Activated CD8-positive, alpha-beta memory T cell treated with anti-CD3 and anti-CD28 coated beads for 1 hour (primary cell): ENCODE measurements at places on chromosomes 12 and 14.
A peak's percentile ranks its signal among the peaks of the same experiment; 100 is the strongest.

DNA sequence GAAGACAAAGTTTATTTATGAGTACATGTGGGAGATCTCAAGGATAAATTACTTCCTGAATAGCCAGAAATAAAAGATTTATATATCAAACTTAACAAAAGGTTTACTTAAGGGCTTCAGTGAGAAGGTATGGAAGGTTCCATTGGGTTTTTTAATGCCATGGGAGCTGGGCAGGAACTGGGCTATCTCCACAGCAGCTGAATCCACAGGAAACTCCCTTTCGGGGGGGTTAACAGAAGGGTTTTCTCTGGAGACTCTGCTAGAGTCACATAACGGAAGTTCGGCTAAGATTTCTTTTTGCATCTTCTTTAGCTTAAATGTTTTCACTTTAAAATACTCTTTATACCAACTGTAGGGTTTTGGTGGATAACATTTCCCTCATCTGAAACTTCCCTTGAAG, 113.5 kb downstream of the UNC79 start:
- DNase-seq, result no peak

DNA sequence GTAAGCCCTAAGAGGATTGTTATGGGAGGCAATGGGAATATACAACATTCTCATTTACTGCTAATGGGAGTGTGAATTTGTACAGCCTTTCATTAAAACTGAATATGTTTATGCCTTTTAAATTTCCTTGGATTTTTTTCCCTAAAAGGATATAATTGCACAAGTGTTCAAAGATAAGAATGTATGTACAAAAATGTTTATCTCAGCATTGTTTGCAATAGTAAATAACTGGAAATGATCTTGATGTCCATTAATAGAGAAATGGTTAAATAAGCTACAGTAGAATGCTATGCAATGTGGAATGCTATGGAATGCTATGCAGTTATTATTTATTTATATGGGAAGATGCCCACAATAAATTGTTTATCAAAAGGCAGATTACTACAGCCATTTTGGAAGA, 62.5 kb upstream of the SLC38A2 start:
- DNase-seq, result no peak

- DNase-seq, result no peak
These were observed 196.5 kb downstream of the SLC41A2 start for GRCh38 chr12:104761611-104762010.

GRCh38 chr14:87255058-87255457, 737.9 kb downstream of the GALC start:
- DNase-seq, result no peak

GRCh38 chr12:5094986-5095385, 51.3 kb downstream of the KCNA5 start:
- no peak for DNase-seq

DNA sequence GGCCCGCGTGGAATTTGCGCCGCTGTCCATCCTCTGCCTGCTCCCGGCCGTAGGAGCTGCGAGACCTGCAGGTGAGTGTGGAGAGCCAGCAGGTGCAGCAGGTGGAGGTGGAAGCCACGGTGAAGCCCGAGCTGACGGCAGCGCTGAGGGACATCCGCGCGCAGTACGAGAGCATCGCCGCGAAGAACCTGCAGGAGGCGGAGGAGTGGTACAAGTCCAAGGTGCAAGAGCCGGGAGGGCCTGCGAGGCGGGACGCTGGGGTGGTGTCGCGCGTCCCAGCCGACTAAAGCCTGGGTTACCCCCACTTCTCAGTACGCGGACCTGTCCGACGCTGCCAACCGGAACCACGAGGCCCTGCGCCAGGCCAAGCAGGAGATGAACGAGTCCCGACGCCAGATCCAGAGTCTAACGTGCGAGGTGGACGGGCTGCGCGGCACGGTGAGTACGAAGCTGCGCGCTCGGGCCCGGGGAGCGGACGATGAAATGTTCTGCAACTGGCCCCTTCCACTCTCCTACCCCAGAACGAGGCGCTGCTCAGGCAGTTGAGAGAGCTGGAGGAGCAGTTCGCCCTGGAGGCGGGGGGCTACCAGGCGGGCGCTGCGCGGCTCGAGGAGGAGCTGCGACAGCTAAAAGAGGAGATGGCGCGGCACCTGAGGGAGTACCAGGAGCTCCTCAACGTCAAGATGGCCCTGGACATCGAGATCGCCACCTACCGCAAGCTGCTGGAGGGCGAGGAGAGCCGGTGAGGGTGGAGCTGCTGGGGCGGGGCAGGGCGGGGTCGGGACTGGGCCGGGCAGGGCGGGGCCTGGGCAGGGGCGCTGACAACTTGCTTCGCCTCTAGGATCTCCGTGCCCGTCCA, 2.1 kb downstream of the PRPH start:
- DNase-seq, result no peak

DNA sequence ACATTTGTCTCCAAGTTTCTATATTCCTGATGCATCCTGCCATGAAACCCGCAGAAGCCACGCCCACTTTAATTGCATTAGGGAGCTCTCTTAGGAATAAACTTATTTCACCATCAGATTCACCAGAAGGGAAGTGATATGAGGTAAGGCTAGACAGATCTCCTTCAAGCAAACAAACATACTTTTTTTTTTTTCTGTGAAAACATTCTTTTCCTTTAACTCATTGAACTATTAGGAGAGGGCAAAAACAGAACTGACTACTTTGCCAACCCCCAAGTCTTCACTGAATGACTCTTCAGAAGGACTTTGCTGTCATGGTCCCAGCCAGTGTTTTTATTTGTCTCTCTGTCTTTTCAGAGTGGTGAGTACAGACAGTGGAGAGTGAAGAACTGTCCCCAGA, 48.4 kb downstream of the GTF2A1 start:
- DNase-seq, result no peak

GRCh38 chr14:32826404-32827082, 112.1 kb upstream of the NPAS3 start:
- DNase-seq, result no peak

- DNase-seq, result no peak
These were observed 39.2 kb upstream of the CD163 start for GRCh38 chr12:7542813-7543212.

DNA sequence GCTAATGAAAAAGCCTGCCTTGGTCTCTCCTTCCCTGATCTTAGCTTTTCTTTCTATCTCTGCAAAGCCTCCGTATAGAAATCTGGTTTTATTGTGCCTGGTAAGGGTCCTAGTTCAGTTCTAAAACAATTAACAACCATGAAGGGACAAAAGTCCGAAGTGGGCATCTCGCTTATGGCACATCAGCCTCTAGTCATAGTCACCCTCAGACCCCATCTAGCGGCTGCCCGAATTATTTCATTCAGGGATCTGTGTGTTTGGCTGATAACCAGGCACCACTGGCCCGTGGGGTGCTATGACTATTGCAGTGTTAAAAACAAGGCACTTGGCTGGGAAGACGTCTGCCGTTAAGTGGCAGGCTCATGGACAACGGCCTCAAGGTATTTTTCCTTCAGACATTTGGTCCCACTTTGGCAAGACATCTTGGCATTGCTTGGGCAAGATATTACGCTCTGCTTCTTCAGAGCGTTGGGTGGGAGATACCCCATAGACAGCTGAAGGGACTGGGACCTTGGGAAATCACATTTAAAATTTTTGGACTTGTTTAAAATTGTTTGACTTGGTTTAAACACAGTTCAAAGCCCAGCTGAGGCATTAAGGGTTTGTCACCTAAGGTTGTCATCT, 87.1 kb downstream of the SINHCAF start:
- peak; percentile 28 for DNase-seq

DNA sequence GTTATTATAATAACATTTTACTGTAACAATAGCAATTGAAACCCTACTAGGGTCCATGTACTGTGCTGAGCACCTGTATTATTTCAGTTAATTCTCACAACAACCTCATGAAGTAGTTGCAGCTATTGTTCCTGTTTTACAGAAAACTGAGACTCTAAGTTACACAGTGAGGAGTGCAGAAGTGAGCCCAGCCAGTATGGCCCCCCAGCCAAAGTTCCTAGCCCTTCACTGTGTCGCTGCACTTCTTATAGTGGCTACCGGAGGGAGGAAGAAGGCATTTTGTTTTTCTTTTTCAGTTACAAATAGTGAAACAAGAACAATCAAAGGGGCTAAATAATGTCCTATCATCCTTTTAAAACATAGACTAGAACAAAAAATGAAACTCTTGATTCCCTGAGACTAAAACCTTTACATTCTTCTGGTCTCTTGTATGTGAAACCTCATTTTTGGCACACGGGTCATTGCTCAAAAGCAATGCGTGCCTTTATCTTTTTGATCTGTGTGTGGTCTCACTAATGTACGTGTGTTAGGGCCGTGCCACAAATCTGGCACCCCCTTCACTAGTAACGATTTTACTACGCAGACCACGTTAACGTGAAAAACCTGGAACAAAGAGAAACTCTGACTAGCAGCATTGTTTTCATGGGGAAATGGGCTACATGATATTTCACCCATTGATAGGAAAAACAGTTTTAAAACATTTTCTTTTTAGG, 88.7 kb downstream of the LLPH start:
- no peak for DNase-seq

GRCh38 chr12:57142727-57143126, 4.7 kb downstream of the LRP1-AS start:
- no peak for DNase-seq

DNA sequence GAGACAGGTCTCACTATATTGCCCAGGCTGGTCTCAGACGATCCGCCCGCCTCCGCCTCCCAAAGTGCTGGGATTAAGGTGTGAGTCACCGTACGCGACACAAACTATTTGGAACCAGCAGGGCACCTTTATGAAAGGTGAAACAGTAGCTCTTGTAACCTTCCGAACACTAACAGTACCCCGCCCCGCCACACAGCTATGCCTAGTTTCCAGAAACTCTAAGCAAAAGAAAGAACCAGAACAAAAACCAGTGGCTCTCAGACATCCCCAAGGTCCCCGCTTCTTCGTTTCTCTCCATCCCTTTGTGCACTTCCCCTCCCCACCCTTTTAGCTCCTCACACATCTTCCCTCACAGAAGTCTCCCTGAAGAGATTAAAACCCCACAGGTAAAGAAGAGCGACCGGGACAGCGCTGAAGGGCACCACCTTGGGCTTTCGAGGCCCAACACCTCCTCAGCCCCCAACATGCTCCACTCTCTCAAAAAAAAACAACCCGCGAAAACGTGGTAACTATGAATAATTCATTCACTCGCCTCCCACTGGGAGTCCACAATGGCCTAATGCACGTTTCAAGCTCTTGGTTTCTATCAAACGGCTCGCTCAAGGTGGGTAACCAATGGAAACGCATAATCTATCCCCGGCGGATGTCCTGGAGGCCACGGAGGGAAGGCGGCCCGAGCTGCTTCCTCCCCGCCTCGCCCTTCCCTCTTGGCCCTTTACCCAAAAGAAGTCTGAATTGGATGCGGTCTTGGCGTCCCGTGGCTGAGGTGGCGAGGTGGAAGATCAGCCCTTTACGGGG, 877 bp downstream of the BAG5 start:
- no peak for DNase-seq

GRCh38 chr12:851913-852312, 97.6 kb downstream of the RAD52 start:
- no peak for DNase-seq

GRCh38 chr12:45166056-45166455, 49.8 kb upstream of the ANO6 start:
- DNase-seq, result no peak

GRCh38 chr12:121802485-121802842, 1.3 kb upstream of the SETD1B start:
- DNase-seq, result no peak

- no peak for DNase-seq
These were observed 159.7 kb downstream of the PAH start for GRCh38 chr12:102757154-102757881.
